ENCODE measurements at places on chromosomes 2 and 18.

- no peak for DNase-seq
Observed at GRCh38 chr2:106885971-106886915, at the start of gene ST6GAL2. Gene ST6GAL2, minus strand, starts transcription at chr2:106886167. Its CDS starts 42,190 bp downstream, at chr2:106843977.

DNA sequence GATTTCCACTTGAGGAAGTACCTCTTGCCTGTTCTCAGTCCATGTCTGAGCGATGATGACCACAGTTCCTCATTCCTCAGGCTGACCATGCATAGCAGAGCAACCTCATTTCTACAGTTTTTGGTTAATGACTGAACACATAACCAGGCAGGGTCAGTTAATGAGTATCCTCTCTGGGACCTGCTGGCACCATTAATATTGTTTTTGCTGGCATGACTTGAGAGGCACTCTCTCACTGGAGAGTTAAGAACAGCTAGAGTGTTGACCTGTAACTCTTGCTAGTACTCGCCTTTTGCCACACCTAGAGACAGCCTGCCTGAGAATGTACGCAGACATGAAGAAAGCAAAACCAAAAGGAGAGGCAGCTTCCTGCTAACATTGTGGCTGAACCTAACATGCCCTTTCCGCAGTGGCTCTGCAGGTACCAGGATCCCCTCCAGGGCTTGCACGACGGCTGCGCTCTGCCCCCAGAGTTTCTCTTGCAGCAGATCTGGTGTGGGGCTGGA lies 23.9 kb downstream of the PECR start:
- DNase-seq: no peak

DNA sequence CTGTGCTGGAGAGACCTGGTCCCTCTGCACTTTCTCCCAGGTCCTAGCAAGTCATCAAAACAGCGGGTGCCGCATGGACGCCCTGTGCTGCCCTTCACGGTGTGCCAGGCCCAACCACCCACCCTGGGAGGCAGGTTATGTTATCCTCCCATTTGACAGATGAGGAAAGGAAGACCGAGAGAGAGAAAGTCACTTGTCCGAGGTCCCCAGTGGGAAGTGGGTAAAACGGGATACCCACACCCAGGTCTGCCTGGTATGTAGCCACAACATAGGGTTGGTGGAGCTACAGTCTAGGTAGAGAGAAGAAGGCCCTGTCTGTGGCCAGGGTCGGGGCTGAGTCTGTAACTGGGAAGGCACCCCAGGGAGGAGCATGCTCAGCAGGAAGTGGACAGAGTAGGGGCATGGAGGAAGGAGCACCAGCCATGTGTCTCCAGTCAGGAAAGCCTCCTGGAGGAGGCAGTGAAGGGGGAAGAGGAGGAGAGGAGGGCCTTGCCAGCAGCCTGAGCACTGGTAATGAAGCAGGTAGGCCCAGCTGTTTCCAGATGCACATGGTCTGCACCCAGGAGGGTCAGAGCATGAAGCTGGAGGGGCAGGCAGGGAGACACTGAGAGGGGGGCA lies 98.4 kb downstream of the ZFP36L2 start:
- DNase-seq: no peak

DNA sequence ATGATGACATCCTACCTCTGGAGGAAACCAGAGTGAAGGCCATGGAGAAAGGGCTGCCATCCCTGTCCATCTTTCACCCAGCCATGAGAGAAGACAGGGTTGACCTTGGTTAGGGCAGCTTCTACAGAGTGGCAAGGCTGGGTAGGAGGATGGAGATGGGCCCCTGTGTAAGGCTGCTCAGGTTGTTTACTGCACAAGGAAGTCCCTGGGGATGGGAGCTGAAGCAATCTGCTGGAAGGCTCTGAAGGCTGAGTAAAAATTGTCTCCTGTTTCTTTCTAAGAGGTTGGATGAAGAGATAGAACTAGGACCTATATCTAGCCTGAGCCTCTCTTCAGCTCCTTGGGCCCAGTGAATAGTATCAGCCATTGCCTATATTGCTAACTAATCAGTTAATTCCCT lies 14.4 kb downstream of the ELMOD3 start:
- no peak for DNase-seq

DNA sequence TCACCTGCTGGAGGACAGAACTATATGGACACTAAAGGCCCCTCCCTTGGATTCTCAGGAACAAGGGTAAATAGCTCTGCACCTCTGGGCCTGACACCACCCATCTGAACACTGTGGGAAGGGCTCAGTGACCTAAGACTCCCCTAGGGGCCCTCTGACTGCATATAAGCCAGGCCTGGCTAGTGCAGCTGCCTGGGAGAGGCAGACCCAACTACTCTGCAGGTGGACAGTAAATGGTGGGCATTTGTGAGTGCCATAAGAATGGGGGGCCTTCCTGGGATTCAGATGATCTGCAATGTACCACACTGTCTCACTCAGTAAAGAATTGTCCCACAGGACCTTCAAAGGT lies 11.2 kb upstream of the WIPF1 start:
- DNase-seq: no peak

GRCh38 chr2:238971318-238972145 lies 123.6 kb downstream of the TWIST2 start:
- DNase-seq: no peak
